ENCODE measurements at places on chromosomes 16 and 17. TPM values are rescaled to one million over a fixed set of nuclear protein-coding genes. Genes with fewer than 3 reads are reported as not detected.

Gene RMI2
- 6.7 TPM for polyA plus RNA-seq

Gene NTHL1
- polyA plus RNA-seq: 27.3 TPM

Gene TEKT5
- polyA plus RNA-seq: 0.45 TPM

Gene HIGD1B
- 6.8 TPM for polyA plus RNA-seq

Gene DNAAF1
- 0.95 TPM for polyA plus RNA-seq

Gene LRRC37A
- polyA plus RNA-seq: 1.1 TPM

Gene PPP1R27
- polyA plus RNA-seq: not detected

DNA sequence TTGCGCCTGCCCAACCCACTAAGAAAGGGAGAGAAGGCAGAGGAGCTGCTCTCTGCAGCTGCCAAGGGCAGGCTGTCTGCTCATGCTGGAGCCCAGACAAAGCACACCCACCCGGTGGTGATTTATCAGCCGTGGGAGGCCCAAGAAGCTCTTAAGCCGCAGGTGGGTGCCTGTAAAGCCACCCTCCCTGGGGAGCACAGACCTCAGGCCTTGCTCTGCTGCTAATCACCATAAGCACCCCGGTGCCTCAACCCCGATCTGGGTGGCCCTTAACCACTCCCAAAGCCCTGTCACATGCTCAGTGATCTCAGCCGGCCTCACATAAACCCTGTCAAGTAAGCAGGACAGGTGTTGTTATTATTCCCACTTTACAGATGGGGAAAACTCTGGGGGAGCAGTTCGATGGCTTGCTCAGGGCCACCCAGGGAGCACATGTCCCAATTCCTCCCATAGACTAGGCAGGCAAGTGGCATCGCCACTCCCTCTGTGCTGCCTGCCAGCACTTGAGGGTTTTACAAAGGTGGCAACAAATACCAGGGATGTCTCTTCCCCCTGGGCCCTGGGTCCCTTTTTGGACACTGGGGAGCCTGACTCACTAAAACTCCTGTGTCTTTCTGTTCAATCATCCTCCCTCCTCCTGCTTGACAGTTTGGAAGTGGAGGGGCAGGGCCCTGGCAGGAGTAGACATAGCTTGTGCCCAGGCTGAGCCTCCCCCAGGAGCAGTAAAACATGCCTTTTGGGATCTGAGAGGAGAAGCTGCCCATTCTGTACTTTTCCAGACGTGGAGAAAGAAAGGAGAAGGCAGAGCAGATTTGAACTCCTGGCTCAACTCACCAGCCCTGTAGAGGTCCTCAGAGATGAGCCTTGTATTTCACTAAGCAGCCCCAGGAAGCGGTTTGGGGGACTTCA lies 299.3 kb downstream of the SOX9 start:
- H3K27ac ChIP-seq: no peak overlapping the region
- H3K27me3 ChIP-seq: no peaks in the 10 kb centered on the region
- H3K4me1 ChIP-seq: no peaks in the 10 kb centered on the region
- no peak for DNase-seq

DNA sequence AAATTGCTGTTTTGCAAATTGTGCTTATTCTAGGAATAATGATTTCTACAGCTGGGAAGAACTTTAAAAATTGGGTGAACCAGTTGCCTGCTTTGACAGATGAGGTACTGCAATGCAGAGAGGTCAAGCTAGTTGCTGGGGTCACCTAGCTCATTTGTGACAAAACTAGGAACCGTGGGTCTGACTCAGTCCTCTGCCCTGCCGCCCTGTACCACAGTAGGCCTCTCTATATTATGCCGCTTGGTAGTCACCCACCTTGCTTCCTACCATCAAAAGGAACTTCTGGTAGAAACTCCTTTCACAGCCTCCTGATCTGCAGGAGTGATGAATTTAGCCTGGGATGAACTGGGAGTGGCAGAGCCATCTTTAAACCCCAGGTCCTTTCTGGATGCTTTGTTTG lies 105.7 kb downstream of the PITPNC1 start:
- H3K4me1 ChIP-seq: no peaks in the 10 kb centered on the region
- H3K4me3 ChIP-seq: no peak overlapping the region
- no peak overlapping the region for H3K27ac ChIP-seq
- no peaks in the 10 kb centered on the region for H3K27me3 ChIP-seq
- DNase-seq: no peak

DNA sequence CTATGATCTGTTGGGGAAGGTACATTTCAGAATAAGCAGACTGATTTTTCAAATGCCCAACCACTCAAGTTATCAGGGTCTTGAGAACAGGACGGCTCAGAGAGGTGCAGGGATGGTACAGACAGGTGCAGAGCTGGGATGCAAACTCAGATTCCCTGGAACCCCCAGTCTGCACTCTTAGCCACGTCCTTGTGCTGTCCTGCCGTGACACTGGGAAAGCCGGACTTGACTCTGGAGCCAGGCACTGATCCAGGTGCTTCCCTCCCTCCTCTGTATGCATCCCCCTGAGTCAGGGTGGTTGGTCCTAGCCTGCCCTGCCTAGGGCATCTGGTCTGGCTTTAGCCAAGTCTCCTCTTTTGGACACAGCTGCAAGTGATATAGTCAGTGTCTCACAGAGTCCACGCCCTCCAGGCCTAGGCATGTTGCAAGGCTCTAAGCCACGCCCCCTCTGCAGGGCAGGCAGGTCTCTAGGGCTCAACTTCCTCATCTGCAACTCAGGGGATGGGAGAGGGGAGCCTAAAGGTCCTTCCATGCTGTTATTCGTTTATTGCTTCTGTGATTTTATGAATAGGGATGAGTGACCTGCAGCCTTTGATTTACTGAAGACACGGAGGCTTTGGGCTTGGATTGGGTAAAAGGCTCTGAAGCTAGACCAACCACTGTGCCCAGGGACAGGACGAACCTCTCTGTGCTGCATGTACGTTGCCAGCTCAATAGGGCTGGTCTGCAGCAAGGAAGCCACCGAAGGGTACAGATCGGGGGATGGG lies 97.3 kb downstream of the SDK2 start:
- no peak overlapping the region for H3K4me3 ChIP-seq
- H3K36me3 ChIP-seq: no peaks in the 10 kb centered on the region
- H3K4me1 ChIP-seq: no peaks in the 10 kb centered on the region
- H3K27ac ChIP-seq: no peak overlapping the region
- no peak for DNase-seq
- no peaks in the 10 kb centered on the region for H3K27me3 ChIP-seq

GRCh38 chr17:18140648-18141047 lies 32.1 kb downstream of the MYO15A start:
- no peak overlapping the region for H3K27ac ChIP-seq
- DNase-seq: no peak
- no peaks in the 10 kb centered on the region for H3K4me1 ChIP-seq
- no peaks in the 10 kb centered on the region for H3K27me3 ChIP-seq
- no peak overlapping the region for H3K4me3 ChIP-seq
- H3K36me3 ChIP-seq: no peaks in the 10 kb centered on the region

GRCh38 chr16:20928774-20929411 lies 28.3 kb downstream of the LYRM1 start:
- H3K27me3 ChIP-seq: no peaks in the 10 kb centered on the region
- no peaks in the 10 kb centered on the region for H3K4me1 ChIP-seq
- no peaks in the 10 kb centered on the region for H3K36me3 ChIP-seq
- no peak overlapping the region for H3K27ac ChIP-seq

DNA sequence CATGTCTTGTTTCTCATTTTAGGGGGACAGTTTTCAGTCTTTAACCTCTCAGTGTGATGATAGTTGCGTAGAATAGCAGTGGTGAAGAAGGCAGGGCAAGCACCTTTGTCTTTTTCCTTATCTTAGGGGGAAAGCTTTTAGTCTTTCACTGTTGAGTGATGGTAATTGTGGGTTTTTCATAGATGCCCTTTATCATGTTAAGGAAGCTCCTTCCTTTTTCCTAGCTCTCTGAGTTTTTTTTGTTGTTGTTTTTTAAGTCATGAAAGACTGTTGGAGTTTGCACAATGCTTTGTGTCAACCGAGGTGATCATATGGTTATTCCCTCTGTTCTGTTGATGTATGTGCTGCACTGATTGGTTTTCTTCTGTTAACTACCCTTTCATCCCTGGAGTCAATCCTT lies 15.7 kb downstream of the NOL11 start:
- no peaks in the 10 kb centered on the region for H3K36me3 ChIP-seq
- no peak overlapping the region for H3K27ac ChIP-seq
- H3K27me3 ChIP-seq: no peaks in the 10 kb centered on the region
- no peak overlapping the region for H3K4me3 ChIP-seq
- no peaks in the 10 kb centered on the region for H3K4me1 ChIP-seq

- no peaks in the 10 kb centered on the region for H3K36me3 ChIP-seq
- DNase-seq: peak; percentile 39
- H3K4me1 ChIP-seq: no peaks in the 10 kb centered on the region
- H3K4me3 ChIP-seq: no peak overlapping the region
- H3K27me3 ChIP-seq: no peaks in the 10 kb centered on the region
- no peak overlapping the region for H3K27ac ChIP-seq
Measured at GRCh38 chr17:61837175-61838051, 25.9 kb downstream of the BRIP1 start.

- no peaks in the 10 kb centered on the region for H3K27me3 ChIP-seq
- no peak overlapping the region for H3K4me3 ChIP-seq
- DNase-seq: no peak
- H3K4me1 ChIP-seq: no peaks in the 10 kb centered on the region
- no peak overlapping the region for H3K27ac ChIP-seq
- no peaks in the 10 kb centered on the region for H3K36me3 ChIP-seq
Measured at GRCh38 chr17:58136669-58137279, 11.4 kb upstream of the OR4D1 start.

- no peaks in the 10 kb centered on the region for H3K36me3 ChIP-seq
- peak; percentile 58 for DNase-seq
- peaks cover 14% of the 10 kb centered on the region for H3K4me1 ChIP-seq
- no peak overlapping the region for H3K4me3 ChIP-seq
Measured at GRCh38 chr16:2341456-2342447, 1.2 kb upstream of the ABCA3 start.

- H3K36me3 ChIP-seq: no peaks in the 10 kb centered on the region
Measured at GRCh38 chr17:37447641-37448040, 41.0 kb downstream of the TADA2A start.

DNA sequence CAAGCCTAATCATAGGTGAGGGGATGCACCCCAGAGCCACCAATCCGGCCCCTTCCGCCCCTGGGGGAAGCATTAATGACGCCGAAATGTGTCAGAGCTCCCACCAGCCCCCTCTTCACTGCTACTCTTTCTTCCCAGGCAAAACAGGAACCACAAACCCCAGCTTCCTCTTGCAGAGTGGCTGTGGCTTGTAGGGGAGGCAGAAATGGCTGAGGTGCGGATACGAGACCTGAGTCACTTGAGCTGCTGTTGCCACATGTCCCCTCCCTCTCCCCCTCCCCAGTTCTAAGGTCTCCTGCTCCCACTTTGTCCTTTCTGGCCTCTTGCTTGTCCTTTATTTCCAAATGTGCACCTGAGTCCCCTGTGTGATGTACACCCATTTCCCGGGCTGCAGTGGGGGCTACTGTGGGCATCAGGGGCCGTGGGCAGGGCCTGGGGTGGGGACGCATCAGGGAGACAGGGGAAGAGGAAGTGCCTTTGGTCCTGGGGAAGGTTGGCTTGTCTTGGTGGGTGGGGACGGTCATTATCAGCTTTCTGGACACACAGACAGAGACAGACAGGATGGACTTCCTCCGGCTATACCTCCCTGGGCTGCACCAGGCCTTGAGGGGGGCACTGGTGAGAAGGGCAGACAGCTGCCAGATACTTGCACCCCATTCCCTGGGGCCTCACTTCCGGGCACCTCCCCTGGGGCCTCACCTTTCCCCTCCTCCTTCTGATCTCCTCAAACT lies at the start of gene APOBR:
Gene APOBR (plus strand): TSS at position 523 of the 731 bp plus-strand sequence. CDS start 39 bp downstream, at position 562.
- no peak within 1 kb of the TSS for H3K27ac ChIP-seq
- no peak within 1 kb of the TSS for H3K4me3 ChIP-seq
- no peaks in the 10 kb centered on the region for H3K27me3 ChIP-seq
- H3K4me1 ChIP-seq: peaks cover 2% of the 10 kb centered on the region
- no peaks in the 10 kb centered on the region for H3K36me3 ChIP-seq
- DNase-seq: no peak

DNA sequence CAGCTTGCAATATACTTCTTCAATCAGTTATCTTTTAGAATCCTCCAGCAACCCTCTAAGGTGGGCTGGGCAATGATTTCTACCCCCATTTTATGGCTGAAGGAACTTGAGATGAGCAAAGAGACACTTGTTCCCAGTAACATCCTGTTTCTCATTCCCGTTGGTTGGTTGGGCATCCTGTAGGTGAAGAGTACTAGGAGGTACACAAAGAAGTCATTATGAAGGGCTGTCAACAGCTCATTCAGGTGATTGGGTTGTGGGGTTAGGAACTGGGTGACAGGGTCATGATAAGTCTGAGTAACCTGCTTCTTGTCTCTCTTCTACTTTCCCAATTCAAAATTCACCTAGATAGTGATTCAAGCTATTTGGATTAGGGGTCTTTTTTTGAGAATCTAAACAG lies 76.5 kb downstream of the MMD start:
- H3K4me3 ChIP-seq: no peak overlapping the region
- H3K36me3 ChIP-seq: no peaks in the 10 kb centered on the region
- DNase-seq: no peak

DNA sequence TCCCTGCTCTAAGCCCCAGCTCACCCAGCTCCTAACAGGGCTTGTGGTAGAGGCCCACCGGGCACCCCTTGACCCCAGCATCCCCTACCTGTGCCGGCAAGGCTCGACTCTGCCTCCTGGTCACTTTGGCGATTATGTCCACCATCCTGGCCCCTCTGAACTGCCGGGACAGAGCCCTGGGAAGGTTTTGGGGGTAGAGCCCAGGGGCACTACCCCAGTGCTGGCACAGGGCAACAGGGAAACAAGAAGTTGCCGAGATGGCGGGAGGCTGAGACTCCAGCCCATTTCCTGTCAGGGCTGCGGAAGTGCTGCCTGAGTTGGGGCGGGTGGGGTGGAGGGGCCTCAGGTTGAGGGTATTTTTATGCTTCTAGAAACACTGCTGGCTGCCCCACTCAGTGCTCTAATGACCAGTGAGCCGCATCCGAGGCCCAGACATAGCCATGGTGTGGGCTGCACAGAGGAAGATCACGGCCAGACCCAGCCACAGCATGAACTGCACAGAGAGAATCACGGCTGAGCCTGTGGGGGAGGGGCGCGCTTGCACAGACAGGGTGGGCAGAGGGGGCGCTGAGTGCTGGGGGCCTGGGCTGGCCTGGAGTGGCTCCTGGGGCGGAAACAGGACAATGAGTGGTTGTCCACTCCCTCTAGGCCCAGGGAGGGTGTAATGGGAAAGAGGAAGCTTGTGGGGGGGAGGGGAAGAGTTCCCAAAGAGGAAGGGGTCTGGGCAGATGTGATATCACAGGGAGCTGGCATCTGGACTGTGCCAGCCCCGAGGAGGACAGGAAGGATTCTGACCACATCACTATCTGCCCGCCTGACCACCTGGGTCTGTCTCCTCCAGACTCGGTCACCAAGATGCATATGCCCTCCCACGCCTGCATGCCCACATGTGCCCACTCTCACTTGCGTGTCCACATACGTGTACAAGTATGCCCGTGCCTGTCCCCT lies 22.3 kb downstream of the ARHGAP27 start:
- H3K4me3 ChIP-seq: peak overlapping the region; percentile 3
- no peaks in the 10 kb centered on the region for H3K36me3 ChIP-seq
- H3K4me1 ChIP-seq: peaks cover 4% of the 10 kb centered on the region
- no peak for DNase-seq
- no peak overlapping the region for H3K27ac ChIP-seq

GRCh38 chr16:19524356-19524615 lies 544 bp downstream of the CCP110 start:
- H3K36me3 ChIP-seq: no peaks in the 10 kb centered on the region
- H3K4me3 ChIP-seq: peak overlapping the region; percentile 96
- DNase-seq: no peak
- no peak overlapping the region for H3K27ac ChIP-seq
- peaks cover 11% of the 10 kb centered on the region for H3K4me1 ChIP-seq
- H3K27me3 ChIP-seq: no peaks in the 10 kb centered on the region

- DNase-seq: no peak
- no peaks in the 10 kb centered on the region for H3K27me3 ChIP-seq
- H3K4me1 ChIP-seq: no peaks in the 10 kb centered on the region
- no peak overlapping the region for H3K27ac ChIP-seq
Measured at GRCh38 chr16:58582971-58583765, 46.5 kb downstream of the CNOT1 start.
